Stimulated activated CD4-positive, alpha-beta T cell treated with anti-CD3 and anti-CD28 coated beads, Interleukin-1b, Interleukin-23, amount 100 ng/mL, for 1 hour (primary cell): ENCODE measurements at places on chromosomes 11 and 22.

DNA sequence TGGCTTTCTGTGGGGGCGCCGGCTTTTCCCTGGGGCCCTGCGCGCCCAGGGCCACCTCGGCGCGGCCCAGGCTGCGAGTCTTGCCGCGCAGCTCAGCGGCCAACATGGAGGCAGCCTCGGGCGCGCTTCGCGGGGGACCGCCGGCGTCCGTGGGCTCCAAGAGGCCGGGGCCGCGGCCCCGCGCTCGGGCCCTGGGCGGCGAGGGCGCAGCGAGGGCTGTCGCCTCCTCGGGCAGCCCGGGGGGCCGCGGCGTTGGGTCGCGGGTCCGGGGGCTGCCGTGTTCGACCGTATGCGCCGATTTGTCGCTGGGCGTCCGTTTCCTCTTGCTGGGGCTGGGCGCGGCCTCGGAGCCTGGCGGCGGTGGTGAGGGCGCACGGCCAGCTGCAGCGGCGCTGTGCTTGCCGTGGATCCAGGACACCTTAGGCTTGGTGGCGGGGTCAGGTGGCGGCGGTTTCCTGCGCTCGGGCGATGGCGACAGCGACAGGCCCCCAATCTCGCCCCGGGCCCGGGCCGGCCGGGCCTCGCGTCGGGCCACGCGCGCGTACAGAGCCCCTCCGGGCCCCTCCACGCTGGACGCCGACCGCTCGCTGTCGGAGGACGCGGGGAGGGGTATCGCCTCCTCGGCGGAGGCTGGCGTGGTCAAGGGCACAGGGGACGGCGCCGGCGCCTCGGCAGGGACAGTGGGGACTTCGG, 11.9 kb downstream of the SCARF2 start:
- DNase-seq: no peak

DNA sequence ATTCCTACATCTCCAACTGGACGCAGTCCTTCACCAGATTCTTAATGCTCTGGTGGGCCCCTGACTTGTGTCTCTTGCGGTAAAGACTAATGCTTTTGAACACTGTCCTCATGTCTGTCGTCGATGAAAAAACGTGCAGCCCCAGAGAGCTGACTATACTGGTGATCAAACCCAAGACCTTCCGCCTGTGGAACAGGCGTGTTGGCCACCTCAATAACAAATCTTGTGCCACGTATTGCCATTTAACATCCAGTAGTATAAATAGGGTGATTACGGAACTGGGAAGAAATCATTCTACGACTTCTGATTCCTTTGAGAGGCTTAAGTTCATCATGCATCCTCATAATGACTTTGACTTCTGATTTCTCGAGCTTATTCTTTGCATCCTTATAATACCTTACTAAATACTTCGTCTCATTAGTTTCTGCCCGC, 45.6 kb downstream of the OR4D9 start:
- DNase-seq: no peak

DNA sequence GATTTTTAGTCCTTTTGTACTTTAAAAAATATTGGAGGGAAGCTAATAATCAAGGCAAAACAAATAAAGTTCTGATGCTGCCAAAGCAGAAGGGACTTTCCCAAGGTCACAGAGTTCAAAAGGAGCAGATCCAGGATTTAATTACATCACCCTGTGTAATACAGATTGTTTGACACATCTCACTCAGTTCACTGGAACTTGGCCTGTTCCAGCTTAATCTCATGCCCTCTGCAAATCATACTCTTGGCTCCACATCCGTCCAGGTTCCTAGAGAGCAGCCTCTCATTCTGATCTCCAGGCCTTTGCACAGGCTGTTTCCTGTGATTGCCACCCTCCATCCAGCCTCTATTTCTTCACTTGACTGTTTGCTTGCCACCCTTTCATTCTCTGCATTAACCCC, 151.7 kb downstream of the SPON1 start:
- no peak for DNase-seq

- DNase-seq: no peak
Measured at GRCh38 chr11:81987829-81988472, 745.7 kb downstream of the FAM181B start.

GRCh38 chr22:38327805-38328204, 10.6 kb upstream of the CSNK1E start:
- no peak for DNase-seq

DNA sequence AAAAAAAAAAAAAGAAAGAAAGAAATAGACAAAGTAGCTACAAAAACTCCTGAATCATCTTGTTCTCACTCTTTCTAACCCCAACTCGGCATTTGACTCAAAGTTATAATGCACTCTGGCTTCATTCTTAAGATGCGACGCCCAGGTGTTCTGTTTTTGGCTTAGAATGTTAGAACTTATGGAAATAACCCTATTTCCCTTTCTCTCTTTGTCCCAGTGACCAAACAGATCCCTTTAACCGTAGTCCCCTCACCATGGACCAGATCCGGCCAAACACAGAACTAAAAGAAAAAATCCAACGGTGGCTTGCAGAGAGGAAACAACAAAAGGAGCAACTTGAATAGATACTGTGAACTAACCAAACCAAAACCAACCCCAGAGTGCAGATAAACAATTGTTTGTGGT, 5.3 kb upstream of the ATP5MG start:
- no peak for DNase-seq

DNA sequence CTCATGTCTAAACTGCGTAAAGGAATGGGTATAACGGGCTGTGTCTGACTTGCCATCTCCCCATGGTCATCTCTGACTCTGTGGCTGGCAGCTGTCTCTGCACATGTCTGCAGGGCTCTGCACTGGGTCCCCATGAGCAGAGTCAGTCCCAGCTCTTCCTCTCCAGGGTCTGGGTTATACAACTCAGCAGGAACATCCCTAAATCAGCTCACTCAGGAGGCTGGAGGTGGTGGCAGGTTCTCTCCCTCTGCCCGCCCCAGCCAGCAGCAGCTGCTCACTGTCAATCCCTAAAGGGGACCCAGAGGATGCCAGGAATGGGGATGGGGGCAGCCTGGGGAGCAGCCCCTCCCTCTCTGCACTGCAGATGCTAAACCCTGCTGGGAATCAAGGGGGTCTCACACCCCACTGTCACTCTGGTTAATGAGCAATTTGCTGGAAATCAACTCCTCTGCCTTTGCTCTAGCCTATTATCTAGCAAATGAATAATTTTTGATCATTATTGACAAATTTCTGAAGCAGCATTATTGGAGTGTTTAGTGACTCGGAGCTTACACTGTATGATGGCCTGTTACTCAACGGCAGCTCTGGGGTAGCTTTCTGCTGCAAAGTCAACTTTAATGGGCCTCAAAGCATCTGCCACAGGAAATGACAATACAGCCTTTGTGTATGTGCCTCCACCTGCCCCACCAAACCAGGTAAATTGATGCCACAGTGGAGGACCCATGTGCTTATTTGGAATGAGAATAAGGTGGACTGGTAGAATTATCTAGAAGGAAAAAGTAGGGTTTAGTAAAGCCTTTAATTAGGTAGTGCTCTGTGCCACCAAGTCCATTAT, 55.7 kb upstream of the SHANK2 start:
- no peak for DNase-seq

GRCh38 chr11:134794192-134794591, 382.1 kb upstream of the B3GAT1 start:
- DNase-seq: no peak

- no peak for DNase-seq
Measured at GRCh38 chr22:23458663-23459541, 121.2 kb downstream of the IGLL1 start.

- no peak for DNase-seq
Measured at GRCh38 chr22:22446517-22446916, 62.0 kb downstream of the ZNF280B start.
